ENCODE measurements at places on chromosomes 7 and 10.

DNA sequence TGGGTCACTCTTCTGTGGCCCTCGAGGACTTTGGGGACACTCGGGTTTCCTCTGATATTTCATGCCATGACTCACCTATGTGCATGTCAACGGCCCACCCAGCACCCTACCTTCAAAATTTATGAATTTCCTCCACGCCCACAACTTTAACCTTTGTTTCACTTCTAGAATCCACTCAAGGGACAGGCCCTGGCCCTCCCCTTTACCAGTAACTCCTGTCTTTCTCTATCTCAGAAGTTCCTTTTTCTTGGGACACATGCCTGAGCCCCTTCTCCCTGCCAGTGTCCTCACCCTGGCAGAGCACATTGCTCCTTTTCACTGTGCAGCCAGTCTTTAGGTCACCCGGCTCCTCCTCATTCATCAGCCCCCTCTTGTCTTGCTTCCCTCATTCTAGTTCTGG lies 282.5 kb upstream of the KLF6 start:
- no peaks in the 10 kb centered on the region for H3K4me1 ChIP-seq
- H3K27ac ChIP-seq, result no peak overlapping the region
- DNase-seq, result no peak
- no peak overlapping the region for H3K4me3 ChIP-seq
- H3K27me3 ChIP-seq, result no peaks in the 10 kb centered on the region
- H3K36me3 ChIP-seq, result no peaks in the 10 kb centered on the region

DNA sequence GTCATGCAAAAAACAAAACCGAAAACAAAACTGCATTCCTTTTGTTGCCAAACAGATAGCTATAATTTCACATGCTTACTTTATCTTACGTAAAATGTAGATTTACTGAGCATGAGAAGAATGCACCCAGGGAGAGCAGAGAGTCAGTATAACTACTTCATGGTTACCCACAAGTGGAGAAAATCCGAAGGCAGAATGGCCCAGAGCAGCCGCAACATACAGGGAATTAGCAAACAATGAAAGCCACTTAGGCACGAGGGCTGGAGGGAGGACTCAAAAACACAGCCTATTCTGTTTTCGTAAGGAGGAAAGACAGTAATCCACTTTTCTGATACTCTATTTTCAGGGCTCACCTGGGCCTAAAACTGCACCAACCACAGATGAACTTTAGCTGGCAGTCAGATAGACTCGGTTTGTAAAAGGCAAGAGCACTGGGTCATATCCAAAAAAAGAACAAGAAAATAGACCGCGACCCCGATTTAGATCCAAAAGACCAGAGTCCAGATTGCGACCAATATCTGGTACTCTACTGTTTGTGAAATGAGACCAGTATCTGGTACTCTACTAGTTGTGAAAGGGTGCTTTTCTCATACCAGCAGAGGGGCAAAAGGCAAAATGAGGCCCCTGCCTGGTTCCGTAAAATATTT lies 1.3 kb downstream of the ITPRIP start:
- H3K27me3 ChIP-seq, result no peaks in the 10 kb centered on the region
- peak; percentile 86 for DNase-seq
- peak overlapping the region; percentile 45 for H3K27ac ChIP-seq
- peaks cover 39% of the 10 kb centered on the region for H3K4me1 ChIP-seq
- peak overlapping the region; percentile 83 for H3K4me3 ChIP-seq
- no peaks in the 10 kb centered on the region for H3K36me3 ChIP-seq

- no peak overlapping the region for H3K27ac ChIP-seq
- no peaks in the 10 kb centered on the region for H3K27me3 ChIP-seq
- no peaks in the 10 kb centered on the region for H3K4me1 ChIP-seq
- no peak for DNase-seq
- no peak overlapping the region for H3K4me3 ChIP-seq
These were observed 20.0 kb upstream of the GPR146 start for GRCh38 chr7:1024331-1024841.

DNA sequence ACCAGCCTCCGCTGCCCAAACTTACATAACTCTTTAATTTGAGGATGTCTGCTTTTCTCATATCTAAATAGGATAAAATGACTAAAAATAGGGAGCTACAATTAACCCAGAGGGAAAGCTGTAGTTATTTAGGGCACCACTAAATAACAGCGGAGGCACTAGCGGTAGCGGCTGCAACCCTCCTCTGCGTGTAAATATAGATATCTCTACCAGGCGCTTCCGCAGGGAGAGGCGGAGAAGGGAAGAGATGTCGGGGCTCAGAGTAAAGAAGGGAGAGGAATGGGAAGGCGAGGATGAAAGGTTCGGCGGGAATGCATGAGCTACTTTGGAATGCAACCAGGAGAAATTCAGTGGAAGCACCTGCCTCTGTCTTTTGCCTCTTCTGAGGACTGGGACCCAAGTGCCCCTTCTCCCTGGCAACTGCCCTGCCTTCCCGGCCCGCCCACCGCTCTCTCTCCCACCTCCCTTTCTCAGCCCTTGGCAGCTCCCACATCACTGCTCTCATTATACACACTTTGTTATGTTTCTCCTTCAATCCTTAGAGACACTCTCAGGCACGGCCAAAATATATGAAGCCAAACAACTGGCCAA lies 698.3 kb downstream of the PARD3 start:
- peaks cover 2% of the 10 kb centered on the region for H3K4me1 ChIP-seq
- H3K27ac ChIP-seq, result no peak overlapping the region
- no peaks in the 10 kb centered on the region for H3K27me3 ChIP-seq
- no peak overlapping the region for H3K4me3 ChIP-seq

- H3K4me3 ChIP-seq, result no peak overlapping the region
- no peak overlapping the region for H3K27ac ChIP-seq
- H3K4me1 ChIP-seq, result no peaks in the 10 kb centered on the region
- no peaks in the 10 kb centered on the region for H3K27me3 ChIP-seq
- H3K36me3 ChIP-seq, result no peaks in the 10 kb centered on the region
These were observed 1.4 kb downstream of the BTAF1 start for GRCh38 chr10:91925022-91925320.

- no peak overlapping the region for H3K4me3 ChIP-seq
- H3K36me3 ChIP-seq, result no peaks in the 10 kb centered on the region
These were observed 24.2 kb upstream of the PRKAG2 start for GRCh38 chr7:151900986-151901621.

DNA sequence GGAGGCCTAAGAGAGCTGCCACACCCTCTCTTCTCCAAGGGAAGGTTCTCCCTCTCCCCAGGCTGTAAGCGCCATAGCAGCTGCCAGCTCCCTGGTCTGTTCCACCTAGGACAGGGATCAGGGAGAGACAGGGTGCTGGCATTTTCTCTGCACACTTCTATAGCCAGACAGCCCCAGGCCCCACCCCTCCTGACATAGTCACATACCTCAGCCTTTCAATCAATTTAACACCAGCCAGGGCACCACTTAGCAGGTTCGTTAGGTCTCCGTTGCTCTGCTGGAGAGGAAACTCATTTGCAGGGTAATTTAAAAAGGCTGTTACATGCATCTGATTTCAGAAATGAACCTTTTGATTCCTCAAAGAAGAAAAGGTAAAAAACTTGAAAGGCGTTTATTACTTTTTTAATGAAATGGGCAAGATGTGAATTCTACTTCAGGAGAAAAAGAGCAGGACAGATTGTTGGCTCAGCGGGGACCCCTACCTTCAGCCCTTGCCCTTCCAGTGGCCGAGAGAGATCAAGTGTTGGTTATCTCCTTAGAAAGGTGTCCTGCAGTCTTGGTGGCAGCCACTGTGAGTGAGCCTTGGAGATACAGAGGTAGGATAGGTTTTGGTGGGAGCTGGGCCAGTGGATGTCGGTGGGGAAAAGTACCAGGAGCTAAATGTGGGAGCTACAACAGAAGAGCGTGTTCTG lies 180.5 kb upstream of the GALNT17 start:
- no peak overlapping the region for H3K27ac ChIP-seq
- DNase-seq, result peak; percentile 72
- no peaks in the 10 kb centered on the region for H3K27me3 ChIP-seq
- H3K4me1 ChIP-seq, result peaks cover 12% of the 10 kb centered on the region

DNA sequence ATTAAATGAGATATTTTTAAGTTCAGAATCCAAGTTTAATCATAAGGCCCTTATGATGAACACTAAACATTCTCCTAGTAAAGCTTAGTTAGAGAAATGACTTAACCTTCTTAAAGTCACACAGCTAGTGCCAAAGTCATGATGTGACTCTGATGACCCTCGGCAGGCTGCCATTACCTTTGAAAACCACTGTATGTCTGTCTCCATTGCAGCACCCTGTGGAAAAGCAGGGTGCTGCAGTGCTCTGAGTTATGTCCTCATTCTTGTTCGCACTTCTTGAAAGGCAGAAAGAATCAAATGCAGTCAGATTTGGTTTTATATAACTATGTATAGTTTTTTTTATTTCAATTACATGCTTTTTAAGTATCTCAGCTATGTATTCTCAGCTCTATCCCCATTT lies 105.0 kb downstream of the PHTF2 start:
- peak; percentile 58 for DNase-seq
- H3K4me1 ChIP-seq, result no peaks in the 10 kb centered on the region
- H3K27ac ChIP-seq, result no peak overlapping the region

GRCh38 chr7:52715701-52716100 lies 319.7 kb upstream of the POM121L12 start:
- no peak overlapping the region for H3K4me3 ChIP-seq
- H3K27me3 ChIP-seq, result no peaks in the 10 kb centered on the region
- no peaks in the 10 kb centered on the region for H3K36me3 ChIP-seq
- no peak overlapping the region for H3K27ac ChIP-seq
- DNase-seq, result peak; percentile 11

GRCh38 chr10:74912682-74913081 lies 86.3 kb downstream of the KAT6B start:
- H3K4me1 ChIP-seq, result no peaks in the 10 kb centered on the region
- H3K27me3 ChIP-seq, result no peaks in the 10 kb centered on the region
- H3K27ac ChIP-seq, result no peak overlapping the region
- H3K4me3 ChIP-seq, result no peak overlapping the region

GRCh38 chr10:80870282-80870681 lies 332.6 kb downstream of the SH2D4B start:
- DNase-seq, result no peak
- no peak overlapping the region for H3K27ac ChIP-seq
- no peaks in the 10 kb centered on the region for H3K27me3 ChIP-seq
- H3K4me3 ChIP-seq, result no peak overlapping the region
- no peaks in the 10 kb centered on the region for H3K36me3 ChIP-seq
- H3K4me1 ChIP-seq, result no peaks in the 10 kb centered on the region

DNA sequence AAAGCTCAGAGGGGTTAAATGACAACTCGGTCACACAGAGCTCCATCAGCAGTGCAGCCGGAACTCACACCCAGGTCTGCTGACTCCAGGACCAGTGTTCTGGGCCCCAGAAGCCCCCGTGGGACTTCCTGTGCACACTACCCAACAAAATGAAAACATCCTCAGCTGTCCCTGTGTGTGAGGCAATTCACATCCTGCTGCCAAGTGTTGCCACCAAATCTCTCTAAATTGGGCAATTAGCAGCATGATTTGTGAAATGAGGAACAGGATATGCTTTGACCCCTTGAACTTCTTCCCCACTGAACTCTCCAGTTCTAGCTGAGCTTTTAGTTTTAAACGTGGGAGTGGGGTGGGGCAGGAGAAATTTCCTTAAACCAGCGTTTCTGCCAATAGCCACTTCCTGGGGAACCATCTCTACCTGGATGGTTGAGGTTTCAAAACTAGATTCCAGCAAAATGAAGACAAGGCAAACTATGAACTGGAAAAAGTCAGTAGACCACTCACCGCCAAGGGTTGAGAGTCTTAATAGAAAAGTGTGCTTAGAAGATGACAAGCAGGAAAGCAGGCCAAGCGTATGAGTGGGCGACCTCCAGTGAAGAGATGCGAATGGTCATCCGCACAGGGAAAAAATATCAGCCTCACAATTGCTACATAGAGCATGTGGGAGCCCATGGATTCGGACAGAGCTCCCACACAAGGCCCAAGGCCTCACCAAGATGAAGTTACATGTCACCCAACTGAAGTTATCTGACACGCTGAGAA lies 51.9 kb upstream of the CHST15 start:
- no peaks in the 10 kb centered on the region for H3K27me3 ChIP-seq
- H3K36me3 ChIP-seq, result no peaks in the 10 kb centered on the region
- H3K4me1 ChIP-seq, result no peaks in the 10 kb centered on the region
- DNase-seq, result no peak
- H3K27ac ChIP-seq, result no peak overlapping the region

GRCh38 chr7:132059141-132059540 lies 502.7 kb upstream of the PODXL start:
- H3K4me3 ChIP-seq, result no peak overlapping the region
- no peaks in the 10 kb centered on the region for H3K4me1 ChIP-seq
- H3K27me3 ChIP-seq, result no peaks in the 10 kb centered on the region
- no peak for DNase-seq
- H3K36me3 ChIP-seq, result no peaks in the 10 kb centered on the region

GRCh38 chr10:110502072-110502845 lies 4.6 kb downstream of the DUSP5 start:
- no peak for DNase-seq
- H3K4me1 ChIP-seq, result peaks cover 9% of the 10 kb centered on the region
- H3K4me3 ChIP-seq, result no peak overlapping the region
- no peak overlapping the region for H3K27ac ChIP-seq

GRCh38 chr10:49568235-49568634 lies 29.3 kb upstream of the ERCC6 start:
- no peak for DNase-seq
- no peaks in the 10 kb centered on the region for H3K36me3 ChIP-seq
- no peaks in the 10 kb centered on the region for H3K27me3 ChIP-seq

- H3K36me3 ChIP-seq, result no peaks in the 10 kb centered on the region
- H3K4me1 ChIP-seq, result peaks cover 1% of the 10 kb centered on the region
- DNase-seq, result no peak
- no peak overlapping the region for H3K27ac ChIP-seq
These were observed 5.9 kb downstream of the GRID1 start for GRCh38 chr10:86360657-86361056.

- no peaks in the 10 kb centered on the region for H3K4me1 ChIP-seq
- no peaks in the 10 kb centered on the region for H3K36me3 ChIP-seq
- H3K27ac ChIP-seq, result no peak overlapping the region
- no peak overlapping the region for H3K4me3 ChIP-seq
- no peak for DNase-seq
- H3K27me3 ChIP-seq, result no peaks in the 10 kb centered on the region
These were observed 32.2 kb upstream of the TRIL start for GRCh38 chr7:28990200-28990960.

DNA sequence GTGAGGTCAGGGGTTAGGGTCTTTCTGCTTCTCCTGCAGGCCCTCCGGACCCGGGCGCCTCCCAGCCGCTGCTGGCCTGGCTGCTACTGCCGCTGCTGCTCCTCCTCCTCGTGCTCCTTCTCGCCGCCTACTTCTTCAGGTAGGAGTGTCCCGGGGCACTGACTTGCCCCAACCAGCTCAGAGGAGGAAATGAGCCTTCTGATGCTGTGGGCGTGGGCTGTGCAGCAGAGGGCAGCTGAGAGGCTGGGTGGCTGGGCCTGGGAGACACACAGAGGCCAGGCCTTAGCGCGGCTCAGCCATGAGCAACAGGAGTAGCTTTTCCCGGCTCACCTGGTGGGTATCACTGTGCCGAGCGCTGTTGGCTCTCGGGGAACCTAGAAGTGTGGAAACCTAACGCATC lies 78.9 kb downstream of the MKI67 start:
- no peaks in the 10 kb centered on the region for H3K4me1 ChIP-seq
- no peaks in the 10 kb centered on the region for H3K27me3 ChIP-seq
- H3K27ac ChIP-seq, result no peak overlapping the region
- peak; percentile 95 for DNase-seq

Measured in mesendoderm (in vitro differentiated cells).